ENCODE measurements at places on chromosomes 5 and 9.

- DNase-seq = no peak
Observed at GRCh38 chr9:11257992-11258391, 645.2 kb upstream of the PTPRD start.

GRCh38 chr5:167576126-167576525, 715.3 kb upstream of the WWC1 start:
- DNase-seq = no peak

DNA sequence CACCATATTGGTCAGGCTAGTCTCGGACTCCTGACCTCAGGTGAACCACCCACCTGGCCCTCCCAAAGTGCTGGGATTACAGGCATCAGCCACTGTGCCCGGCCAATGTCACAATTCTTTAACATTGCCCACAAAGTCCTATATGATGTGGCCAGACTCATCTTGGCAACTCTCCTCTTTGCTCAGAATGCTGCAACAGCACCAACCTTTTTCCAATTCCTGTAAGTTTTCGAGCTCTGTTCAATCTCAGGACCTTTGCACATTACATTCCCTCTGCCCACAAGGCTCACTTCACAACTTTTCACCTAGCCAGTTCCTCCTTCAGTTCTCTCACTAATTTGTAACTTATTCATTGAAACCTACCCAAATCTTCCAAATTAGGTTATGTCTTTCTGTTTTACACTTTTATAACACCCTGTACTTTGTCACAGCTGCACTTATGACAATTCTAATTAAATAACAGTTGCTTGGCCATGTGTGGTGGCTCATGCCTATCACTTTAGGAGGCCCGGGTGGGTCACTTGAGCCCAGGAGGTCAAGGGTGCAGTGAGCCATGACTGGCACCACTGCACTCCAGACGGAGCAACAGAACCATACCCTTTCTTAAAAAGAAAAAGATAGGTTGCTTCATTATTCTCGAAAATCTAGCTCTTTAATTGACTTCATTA, 30.9 kb upstream of the GLDC start:
- DNase-seq = no peak

DNA sequence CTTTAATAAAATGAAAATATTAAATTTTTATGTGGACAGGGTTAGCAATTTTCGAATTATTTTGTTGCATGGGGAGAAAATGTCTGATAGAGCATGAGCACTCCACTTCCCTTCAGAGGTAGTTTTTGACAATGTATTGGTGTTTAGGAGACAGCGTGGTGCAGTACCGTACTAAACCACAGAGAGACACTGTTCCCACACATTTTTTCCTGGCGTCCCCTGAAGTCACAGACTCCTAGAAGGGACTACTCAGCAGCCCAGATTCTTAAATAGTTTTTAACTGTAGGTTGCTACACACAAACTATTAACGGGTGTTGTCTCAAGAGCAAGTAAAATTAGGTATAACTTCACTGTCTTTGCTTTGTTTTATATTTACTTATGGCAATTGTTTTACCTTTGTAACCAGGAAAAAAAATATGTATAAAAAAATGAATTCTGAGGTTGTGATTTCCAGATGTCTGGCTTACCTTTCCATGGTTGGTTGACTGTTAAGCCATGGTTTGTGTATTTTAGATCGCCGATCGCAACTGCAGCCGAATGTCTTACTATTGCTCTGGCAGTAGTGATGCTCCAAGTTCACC, 171.2 kb downstream of the DOCK8 start:
- no peak for DNase-seq

GRCh38 chr9:99509900-99510535, 287.9 kb downstream of the SEC61B start:
- no peak for DNase-seq

DNA sequence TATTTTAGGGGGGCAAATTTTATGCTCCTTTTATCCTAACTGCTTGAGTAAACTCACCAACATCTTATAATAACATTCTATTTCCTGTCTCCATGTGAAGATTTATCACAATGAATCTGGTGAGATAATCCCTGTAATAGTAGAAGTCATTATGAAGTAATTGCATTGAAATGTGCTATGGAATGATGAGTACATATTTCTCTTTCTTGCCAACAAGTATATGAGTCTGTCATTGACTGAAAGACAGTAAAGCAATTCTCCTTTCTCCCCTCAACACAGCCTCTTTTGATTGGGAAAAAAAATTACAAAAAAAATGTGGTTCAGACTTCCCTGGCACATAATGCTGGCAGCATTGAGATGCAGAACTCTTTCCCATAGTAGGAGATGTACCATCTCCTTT, 459.2 kb upstream of the RGMB start:
- DNase-seq = no peak

DNA sequence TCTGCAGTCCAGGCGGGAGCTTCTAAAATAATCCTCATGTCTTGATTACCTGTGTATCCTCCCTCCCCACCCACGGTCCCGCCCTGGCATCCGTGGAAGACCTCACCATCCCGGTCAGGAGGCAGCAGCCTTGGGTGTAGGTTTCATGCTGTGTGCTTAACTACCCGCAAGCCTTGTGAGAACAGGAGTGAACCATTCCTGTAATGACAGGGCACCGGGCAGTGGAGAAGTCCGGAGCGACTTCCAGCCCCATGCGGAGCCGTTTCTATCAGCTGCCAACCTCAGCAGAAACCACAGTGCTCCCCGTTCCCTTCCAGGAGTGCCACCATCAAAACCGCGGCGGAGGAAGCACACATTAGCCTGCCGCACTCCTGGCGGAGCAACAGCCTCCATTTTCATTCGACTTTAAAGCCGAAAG, 123.5 kb upstream of the LMX1B start:
- no peak for DNase-seq

GRCh38 chr5:117652036-117652957, 1077.7 kb upstream of the SEMA6A start:
- DNase-seq = no peak

DNA sequence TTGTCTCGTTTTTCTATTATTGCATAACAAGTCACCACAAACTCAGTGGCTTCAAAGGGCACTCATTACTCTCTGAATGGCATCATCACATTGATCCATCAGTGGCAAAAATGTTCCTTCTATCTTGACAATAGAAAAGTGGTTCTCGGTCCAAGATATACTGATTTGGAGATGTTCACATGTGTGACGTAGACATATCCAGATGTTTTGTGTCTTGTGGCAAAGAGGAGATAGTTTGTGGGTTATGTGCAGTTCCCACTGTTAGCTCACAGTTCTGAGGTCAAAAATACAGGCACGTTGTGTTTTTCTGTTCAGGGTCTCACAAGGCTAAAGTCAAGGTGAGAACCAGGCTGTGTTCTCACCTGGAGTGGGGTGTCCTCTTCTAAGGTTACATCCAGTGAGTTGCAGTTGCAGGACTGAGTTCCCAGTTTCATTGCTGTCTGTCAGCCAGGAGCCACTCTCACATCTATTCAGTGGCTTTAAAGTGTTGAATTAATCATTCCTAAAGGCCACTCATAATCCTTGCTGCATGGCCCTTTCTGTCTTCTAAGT, 55.3 kb downstream of the GAS1 start:
- DNase-seq = no peak

DNA sequence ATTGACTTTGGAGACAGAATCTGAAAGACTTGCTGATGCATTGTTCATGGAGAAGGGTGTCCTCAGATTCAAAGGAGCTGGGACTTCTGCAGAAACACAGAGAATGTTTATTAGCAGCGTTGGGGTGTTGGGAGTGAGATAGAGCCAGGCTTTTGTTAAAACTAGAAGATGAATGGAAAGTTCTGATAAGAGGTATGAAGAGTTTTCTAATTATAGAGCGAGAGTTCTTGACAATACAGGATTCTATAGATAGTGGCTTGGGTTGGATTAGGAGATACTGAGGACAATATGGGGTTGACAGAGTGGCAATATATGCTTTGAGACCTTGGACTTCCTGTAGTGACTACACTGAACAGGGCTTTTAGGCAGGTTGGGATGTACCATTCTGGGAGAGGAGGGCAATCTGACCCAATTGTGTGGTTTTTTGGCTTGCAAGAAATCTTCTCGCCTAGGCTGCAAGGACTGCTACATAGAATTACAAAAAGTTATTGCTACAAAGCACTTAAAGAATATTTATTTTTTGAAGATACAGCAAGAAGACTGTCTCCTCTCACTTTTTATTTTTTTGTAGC, 83.1 kb downstream of the FER start:
- DNase-seq = no peak

GRCh38 chr9:5817862-5818261, 15.1 kb downstream of the ERMP1 start:
- DNase-seq = no peak

- DNase-seq = no peak
Observed at GRCh38 chr9:128895556-128895955, 13.6 kb downstream of the LRRC8A start.

DNA sequence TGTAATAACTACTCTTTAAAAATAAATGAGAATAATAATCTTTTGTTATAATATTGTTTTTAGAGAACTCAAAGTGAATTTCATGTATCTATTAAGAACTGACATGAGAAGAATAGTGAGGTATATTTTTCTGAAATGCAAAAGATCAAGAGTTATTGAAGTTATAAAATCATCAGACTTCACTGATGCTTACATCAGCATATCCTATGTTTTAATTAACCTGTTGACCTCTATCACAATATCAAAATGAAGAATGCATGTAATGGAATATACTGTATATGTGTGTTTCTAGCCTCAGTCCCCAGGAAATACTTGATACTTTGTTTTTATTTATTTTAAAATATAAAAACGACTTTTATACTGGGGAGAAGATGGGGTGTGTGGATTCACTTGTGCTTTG, 533.1 kb downstream of the KCTD16 start:
- DNase-seq = no peak

DNA sequence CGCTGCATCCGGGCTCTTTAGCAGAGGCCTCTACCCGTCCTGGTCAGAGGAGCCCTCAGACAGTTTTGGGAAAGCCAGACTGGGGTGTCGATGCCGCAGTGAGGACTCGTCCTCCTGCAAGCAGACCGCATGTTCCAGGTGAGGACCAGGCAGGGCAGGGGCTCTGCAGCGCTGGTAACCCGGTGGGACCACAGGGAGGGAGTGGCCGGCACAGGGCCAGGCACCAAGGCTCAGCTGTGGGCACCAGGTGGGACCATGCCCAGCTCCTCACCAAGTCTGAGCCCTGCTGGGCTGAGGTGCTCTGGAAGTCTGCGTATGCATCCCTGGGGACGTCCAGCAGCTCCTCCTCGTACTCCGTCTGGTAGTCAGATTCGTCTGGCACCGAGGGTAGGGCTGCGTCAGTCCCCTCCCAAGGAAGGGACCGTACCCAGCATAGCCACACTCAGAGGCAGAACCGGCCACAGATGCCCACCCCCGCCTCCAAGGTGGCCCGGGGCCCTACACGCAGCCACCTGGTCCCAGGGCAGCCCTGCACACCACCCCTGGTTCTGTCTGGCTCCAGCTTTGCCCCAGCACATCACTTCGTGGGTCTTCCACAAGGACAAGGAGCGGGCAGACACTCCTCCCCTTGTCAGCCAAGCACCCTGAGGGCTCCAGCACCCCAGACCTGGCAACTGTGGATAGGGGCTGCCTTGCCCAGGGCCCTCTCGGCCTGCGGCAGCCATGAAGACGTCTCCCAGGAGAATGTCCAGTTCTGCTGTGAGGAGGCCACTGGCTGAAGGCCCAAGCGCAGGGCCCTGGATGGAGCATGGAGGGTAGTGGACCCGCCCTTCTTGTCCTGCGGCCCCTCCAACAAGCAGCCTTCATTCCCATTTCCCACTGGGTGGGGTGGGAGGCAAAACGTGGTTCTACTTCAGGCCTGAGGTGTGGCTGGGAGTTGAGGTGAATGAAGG, 1.5 kb upstream of the NSMF start:
- DNase-seq = no peak

DNA sequence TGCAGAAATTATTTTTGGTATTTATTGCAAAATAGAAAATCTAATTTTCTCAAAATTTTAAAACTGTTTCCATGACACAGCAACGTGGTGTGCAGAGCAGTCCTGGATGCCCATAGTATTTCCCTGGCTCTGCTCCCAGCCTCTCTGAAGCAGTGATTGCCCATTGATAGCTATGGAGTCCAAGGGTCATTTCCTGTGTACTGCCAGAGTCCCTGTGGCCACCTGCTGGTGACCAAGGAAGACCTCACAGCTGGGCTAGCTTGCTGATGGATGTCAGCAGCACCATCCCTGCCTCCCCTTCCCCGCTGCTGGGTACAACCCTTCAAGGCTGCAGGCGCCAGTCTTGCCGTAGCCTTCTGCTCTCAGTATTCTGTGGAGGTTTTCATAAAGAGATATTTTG, 184.1 kb downstream of the DIRAS2 start:
- no peak for DNase-seq

GRCh38 chr9:109789971-109790370, 10.0 kb downstream of the PALM2AKAP2 start:
- DNase-seq = no peak

DNA sequence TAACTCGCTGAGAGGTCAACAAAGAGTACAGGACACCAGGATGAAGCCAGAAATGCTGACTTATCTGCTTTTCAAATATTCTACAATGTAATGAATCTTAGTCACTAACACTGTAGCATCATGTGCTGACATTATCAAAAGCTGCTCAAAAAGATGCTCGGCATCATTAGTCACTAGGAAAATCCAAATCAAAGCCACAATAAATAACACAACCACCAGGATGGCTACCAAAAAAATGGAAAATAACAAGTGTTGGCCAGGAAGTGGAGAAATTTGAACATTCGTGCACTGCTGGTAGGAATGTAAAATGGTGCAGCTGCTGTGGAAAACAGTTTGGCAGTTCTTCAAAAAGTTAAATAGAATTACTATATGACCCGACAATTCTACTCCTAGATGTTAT, 269.1 kb downstream of the GLIS3 start:
- DNase-seq = no peak

DNA sequence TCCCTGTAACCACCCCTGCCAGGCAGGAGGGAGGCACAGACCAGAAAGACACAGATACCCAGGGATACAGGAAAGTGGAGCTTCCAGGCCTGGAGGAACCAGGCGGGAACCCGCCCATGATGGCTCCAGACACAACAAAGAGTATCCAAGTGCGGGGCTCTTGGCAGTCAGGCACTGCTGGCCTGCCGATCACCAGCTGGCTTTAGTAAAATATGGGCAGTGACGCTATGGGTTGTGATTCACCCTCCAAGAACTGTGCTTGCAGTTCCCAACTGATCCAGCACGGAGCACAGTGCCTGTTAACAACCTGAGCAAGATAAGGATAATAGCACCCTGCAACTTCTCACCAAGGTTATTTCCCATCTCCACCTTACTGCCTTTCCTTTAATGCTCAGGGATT, 463.3 kb downstream of the IRX1 start:
- DNase-seq = no peak

DNA sequence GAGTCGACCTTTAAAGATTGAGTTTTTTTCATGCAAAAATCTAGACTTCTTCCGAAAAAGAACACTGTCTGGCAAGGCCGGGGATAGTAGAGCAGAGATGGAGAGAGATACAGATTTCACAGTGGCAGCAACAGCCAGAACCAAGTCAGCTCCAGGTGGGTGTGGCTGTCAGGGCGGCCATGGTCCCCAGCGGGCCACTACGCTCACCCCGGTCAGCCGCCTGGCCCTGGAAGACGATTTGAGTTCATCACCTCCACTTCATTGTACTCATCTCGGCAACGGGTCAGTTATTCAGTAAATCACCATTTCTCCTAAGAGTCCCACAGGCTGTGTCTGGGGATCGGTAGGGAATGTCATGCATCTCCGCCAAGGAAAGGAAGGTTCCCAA, 53.0 kb downstream of the ZNF354C start:
- no peak for DNase-seq

GRCh38 chr9:107375001-107375400, 91.9 kb downstream of the RAD23B start:
- DNase-seq = no peak

GRCh38 chr9:84254972-84255371, 85.6 kb downstream of the SLC28A3 start:
- DNase-seq = no peak
